Dermis blood vessel endothelial cell (primary cell): ENCODE measurements at places on chromosomes 4 and X. TPM values are rescaled to one million over a fixed set of nuclear protein-coding genes. Genes with fewer than 3 reads are reported as not detected.
A peak's percentile ranks its signal among the peaks of the same experiment; 100 is the strongest.

DNA sequence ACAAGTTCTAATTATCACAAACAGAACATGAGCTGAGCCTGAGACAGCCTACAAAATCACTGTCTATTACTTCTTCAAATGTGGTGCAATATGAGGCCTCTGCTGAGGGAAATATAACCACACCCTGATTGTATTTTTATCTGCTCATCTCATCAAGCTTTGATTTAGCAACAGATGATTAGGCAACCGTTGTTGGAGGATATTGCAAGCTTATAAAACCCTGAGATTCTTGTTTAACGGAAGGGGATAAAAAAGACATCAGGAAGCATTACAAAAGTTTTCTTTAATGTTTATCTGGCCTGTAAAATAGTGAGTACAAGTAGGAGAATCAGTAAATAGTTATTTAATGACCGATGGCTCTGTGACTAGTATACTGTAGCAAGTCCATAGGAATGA is 108.5 kb downstream of the ZNF330 start:
- DNase-seq: no peak

- DNase-seq: no peak
These were observed 376.8 kb upstream of the FGF16 start for GRCh38 chrX:77070202-77070918.

DNA sequence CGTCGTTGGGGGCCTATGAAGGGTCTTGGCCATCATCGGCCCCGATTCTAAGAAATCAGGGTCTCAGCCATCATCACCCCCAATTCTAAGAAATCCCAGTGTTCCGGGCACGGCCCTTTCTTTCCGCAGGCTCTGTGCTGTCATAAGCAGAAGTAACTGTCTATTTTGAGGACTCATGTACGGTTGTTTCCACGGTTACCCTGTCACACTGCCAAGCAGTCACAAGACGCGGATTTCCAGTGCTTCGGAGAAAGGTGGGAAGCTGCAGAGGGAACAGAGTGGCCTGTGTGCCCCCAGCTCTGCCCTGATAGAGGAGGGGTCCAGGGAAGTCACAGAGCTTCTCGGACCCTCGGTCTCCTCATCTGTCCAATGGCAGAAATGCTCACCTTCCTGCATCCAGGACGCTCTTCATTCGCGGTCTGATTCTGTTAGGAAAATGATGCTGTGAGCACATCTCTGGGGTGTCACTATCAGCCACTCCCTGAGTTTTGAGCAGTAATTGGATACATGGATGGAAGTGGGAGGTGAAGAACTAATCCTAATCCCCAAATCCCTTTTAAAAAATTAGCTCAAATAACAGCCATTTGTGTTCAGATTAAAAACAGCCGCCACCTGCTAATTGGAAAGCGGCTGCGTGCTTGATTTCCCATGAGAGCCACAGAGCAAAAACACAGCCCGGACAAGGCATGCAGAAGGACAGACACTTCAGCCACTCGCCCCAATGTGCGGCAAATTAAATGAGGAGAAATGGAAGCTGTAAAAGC is 73.1 kb downstream of the WFS1 start:
- DNase-seq: peak; percentile 65

DNA sequence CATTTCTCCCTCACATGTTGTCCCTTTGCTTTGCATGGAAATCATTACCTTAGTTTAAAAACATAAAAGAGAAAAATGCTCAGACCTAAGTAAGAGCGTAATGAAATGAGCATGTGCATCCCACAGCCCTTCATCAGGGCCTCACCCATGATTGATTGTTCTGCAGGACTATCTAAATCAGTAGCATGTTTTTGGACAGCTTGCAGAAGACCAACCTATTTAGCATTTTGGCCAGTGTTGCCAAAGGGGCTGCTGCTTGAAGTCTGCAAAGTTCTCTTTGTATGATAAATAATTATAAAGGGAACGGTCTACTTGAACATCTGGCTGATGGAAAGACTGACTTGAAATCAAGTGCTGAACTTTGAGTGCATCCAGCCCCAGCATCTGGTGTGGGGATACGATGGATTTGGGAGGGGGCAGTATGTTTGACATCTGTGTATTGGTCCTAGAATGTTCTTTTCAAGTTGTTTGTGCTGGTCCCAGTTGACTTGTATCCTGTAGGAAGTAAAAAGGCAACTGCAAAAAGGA is 76.1 kb upstream of the LIMCH1 start:
- no peak for DNase-seq

DNA sequence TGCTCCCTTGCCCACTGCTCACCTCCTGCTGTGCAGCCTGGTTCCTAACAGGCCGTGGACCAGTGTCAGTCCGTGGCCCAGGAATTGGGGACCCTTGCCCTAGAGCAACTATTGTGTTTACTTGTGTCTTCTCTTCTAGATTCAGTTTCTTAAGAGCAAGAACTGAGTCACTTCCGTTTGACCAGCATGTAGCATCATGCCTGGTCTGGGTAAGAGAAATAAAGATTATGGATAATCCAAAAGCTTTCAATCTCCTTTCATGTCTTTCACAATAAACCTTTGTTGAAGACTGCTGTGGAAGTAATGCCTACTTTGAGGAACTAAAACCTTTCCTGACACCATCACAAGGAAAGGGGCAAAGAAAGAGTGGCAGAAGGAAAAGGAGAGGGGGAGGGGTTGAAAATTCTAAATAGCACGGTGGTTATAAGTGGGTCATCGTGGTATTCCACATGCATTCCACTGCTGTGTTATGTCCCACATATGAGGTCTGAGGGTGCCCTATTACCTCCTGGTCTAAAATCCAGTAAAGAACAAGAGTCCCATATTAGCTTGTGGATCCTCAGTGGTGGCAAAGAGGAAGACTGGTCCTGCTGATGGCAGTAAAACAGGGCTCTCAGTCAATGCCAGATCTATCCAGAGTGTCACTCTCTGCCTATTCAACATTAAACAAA is 133.4 kb downstream of the RASL11B start:
- DNase-seq: no peak

DNA sequence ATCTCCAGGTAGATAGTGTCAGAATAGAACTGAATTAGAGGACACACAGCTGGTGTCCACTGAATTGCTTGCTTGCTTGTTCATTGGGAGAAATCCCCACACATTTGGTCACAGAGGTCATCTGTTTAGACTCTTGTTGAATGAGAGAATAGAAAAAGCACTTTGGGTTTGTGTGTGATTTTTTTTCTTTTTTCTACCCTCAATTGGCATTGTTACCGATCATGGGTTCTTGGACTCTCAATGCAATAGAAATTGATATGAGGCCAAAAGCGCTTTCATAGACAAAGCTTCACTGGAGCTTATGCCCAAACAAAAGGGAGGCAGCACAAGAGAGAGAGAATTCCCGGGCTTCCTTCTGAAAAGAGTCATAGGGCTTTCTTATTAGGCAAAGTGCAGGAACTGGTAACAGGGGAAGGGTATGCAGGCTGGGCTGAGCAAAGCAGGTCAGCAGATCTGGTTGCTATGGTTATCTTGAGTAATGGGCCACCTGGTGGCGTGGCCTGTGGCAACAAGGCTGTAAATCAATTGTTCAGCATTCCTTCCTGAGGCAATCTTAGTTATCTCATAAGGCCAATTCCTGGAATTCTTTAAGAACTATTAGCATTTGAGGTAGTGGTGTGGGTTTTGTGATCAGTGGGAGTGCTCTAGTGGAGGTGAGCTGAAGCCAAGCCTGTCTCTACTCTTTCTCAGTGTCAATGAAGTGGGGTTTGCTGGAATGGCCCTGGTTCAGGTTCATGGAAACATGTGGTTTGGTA is 5.3 kb upstream of the GPR82 start:
- DNase-seq: peak; percentile 20

GRCh38 chr4:23889814-23890341 is at the start of gene PPARGC1A:
PPARGC1A (minus strand) TSS chr4:23890047; CDS start chr4:23889957, 90 bp downstream.
- no peak for DNase-seq

- DNase-seq: no peak
These were observed 112.4 kb downstream of the ADGRL3 start for GRCh38 chr4:61312526-61312925.

GRCh38 chr4:73576381-73576780 is 43.9 kb downstream of the RASSF6 start:
- no peak for DNase-seq

DNA sequence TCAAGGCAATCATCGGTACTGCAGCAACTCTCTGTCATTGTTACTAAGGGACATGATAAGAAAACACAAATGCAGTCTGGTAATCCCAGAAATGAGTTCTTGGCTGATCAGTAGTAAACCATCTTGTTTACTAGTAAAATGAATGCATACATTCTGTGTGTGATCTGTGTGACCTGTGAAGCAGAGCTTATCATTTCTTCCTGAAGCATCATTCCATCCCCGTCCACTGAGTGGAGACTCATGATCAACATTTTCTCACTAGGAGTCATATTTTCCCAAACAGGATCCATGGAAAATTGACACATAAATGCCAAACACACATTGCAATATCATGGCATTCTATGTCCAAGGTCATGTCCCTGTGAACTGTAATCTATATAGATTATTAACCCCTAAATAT is 226.1 kb downstream of the ANKRD50 start:
- DNase-seq: no peak

- no peak for DNase-seq
These were observed 360.9 kb downstream of the PRDM5 start for GRCh38 chr4:120561648-120562047.

DNA sequence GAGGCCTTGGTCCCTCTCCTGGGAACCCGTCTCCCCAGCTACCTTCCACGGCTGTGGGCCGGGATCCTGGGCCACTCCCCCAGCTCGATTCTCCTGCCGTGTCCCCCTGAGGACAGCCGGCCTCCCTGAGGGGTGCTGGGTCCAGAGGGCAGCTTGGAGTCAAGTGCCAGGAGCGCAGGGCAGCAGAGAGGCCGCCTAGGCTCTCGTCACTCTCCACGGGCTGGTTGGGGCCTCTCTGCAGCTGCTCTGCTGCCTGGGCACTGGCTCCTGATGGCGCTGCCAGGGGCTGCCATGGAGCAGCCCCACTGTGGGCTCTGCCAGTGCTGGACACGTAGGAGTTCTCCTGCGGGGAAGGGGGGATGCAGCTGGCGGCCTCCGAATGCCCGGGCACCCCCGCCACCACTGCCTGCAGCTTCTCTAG is 6.7 kb downstream of the IRAK1 start:
- DNase-seq: no peak

- no peak for DNase-seq
These were observed 46.4 kb upstream of the UGT2B7 start for GRCh38 chr4:69049860-69050259.

DNA sequence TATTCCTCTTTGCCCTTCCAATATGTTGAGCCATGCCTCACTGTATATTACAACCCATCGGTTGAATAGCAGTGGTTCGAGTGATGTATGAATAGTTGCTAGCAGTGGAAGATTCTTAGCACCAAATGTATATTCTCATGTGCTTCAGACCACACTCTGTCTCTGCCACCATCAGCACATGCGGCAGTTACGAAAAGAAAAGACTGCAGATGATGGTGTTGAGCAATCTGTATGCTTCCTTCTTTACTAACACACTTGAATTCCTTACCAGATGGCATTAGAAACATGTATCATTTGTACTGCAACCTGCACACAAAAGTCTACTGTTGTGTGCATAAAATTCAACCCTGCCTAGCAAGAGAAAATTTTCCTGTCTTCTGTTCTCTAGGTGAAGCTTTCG is 214.6 kb downstream of the ENOX2 start:
- DNase-seq: no peak

DNA sequence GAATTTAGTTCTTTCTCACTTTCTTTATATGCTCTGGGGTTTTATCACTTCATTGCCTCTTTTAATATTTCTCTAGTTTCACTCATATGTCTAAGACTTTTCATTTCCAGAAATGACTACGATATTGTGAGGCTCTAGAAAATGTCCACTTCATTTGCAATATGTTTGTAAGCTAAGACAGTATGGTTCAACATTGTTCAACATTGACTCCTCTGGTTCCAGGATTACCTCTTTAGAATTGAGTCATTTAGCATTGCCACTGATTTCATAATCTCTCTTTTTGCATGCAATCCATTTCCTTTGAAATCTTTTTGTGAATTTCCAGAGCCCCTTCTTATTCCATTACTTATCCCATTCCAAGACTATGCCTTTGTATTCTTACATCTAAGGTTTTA is 32.3 kb downstream of the BBS12 start:
- peak; percentile 42 for DNase-seq

- DNase-seq: no peak
These were observed 44.5 kb upstream of the WDR1 start for GRCh38 chr4:10161146-10161545.

GRCh38 chr4:3514221-3514780 is 17.9 kb downstream of the LRPAP1 start:
- DNase-seq: no peak

DNA sequence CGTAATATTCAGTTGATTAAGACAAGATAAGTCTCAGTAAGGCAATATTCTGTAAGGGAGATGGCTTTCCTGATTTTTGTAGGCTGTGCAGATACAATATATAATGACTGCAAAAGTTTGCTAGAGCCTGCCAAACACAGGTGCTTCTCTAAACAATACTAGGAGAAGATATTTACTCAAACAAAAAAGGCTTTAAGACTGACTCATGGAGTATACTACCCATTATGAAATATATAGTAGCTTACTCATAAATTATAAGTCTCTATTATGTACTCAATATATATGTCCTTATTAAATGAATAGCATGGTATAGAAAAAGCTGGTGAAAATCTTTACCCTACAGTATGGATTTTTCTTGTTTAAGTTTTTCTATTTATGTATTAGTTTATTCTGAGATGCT is 93.2 kb upstream of the IL15 start:
- no peak for DNase-seq

DNA sequence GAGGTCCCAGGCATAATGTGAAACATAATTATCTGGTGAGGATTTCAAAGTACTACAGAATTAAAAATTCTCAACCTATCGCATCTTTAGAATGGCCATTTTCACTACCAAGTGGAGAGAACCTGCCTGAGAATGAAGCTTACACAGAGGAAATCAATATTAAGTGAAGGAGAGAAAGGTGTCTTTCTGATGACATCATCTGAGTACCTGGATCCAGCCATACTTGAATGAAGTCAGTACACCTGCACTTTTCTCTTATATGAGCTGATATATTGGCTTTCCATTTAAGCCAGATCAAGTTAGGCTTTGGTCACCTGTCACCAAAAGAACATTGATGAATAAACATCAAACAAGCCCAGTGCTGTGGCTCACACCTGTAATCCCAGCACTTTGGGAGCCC is 118.9 kb upstream of the MED14 start:
- DNase-seq: no peak

- no peak for DNase-seq
These were observed 114.0 kb downstream of the DCTD start for GRCh38 chr4:182803235-182803634.

DNA sequence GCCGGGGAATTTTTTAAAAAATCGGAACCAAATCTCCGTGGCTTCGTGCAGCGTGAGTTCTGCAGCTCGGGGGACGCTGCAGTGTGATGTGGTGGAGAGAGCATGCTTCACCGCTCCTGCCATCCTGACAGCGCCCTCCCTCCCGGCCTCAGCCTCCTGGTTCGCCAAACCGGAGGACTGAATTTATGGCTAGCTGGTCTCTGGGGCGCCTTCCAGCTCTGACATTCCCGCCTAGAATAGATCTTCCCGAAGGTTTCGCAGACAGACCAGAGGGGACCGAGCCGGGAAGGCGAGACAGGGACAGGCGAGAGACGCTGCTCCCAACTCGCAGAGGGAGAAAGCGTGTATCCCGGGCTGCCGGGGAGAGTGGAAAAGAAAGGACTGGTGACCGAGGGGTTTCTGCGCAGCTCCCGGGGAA is 25.9 kb downstream of the HOPX start:
- peak; percentile 39 for DNase-seq

The PPBP gene
- not detected in 2 replicates for total RNA-seq

The FOXR2 gene
- total RNA-seq: not detected in 2 replicates

The SAGE1 gene
- not detected in 2 replicates for total RNA-seq

The PARM1 gene
- total RNA-seq: under 0.01 and 0.09 TPM in 2 replicates

The PLAC1 gene
- total RNA-seq: not detected in 2 replicates

The DCTD gene
- total RNA-seq: 77.3 and 107 TPM in 2 replicates

The AMOT gene
- total RNA-seq: 2.0 and 7.1 TPM in 2 replicates

The EDNRA gene
- 0.19 TPM in 1 of 2 replicates, not detected in the other for total RNA-seq

The DRD5 gene
- not detected in 2 replicates for total RNA-seq

The TCEAL7 gene
- 0.28 and 1.2 TPM in 2 replicates for total RNA-seq
